Stimulated activated CD8-positive, alpha-beta memory T cell treated with anti-CD3 and anti-CD28 coated beads, Interleukin-4, amount 100 ng/mL, for 4 hours (primary cell): ENCODE measurements at places on chromosomes 4 and X.

DNA sequence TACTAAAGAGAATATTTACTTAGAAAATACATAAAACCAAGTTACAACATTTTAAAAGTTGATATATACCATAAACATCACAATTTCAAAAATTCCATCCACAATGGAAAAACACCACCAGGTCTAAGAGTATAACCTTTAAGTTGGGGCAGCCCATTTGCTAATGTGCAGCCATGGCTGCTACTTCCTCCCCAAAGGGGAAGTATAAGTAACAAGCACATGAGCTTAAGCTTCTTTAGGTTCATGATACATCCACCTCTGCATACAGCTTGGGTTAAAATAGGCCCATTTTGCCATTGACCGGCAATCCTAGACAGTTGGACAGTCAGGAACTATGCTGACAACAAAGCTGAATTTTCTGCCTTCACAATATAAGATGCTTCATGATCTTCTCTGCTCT, 16.6 kb upstream of the GASK1B start:
- no peak for DNase-seq

GRCh38 chr4:786074-786741, 39.7 kb downstream of the CPLX1 start:
- no peak for DNase-seq

- no peak for DNase-seq
Measured at GRCh38 chr4:137635108-137635507, 102.8 kb upstream of the PCDH18 start.

DNA sequence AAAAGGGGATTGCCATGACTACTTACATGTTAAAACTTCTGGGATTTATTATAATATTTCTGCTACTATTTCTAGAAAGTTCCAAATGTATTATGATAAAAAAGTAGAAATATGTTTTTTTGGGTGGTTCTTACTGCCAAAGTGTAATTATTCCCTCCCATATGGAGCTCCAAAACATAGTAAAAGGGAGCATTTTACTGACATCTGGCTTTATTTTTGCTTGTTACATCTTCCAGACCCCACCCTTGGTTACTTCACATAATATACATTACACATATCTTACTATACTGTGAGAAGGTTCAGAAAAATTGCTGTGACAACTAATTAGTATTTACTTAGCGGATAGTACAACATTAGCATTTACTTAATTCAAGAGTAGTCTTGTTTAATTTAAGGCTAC, 205.1 kb upstream of the TLL1 start:
- no peak for DNase-seq

DNA sequence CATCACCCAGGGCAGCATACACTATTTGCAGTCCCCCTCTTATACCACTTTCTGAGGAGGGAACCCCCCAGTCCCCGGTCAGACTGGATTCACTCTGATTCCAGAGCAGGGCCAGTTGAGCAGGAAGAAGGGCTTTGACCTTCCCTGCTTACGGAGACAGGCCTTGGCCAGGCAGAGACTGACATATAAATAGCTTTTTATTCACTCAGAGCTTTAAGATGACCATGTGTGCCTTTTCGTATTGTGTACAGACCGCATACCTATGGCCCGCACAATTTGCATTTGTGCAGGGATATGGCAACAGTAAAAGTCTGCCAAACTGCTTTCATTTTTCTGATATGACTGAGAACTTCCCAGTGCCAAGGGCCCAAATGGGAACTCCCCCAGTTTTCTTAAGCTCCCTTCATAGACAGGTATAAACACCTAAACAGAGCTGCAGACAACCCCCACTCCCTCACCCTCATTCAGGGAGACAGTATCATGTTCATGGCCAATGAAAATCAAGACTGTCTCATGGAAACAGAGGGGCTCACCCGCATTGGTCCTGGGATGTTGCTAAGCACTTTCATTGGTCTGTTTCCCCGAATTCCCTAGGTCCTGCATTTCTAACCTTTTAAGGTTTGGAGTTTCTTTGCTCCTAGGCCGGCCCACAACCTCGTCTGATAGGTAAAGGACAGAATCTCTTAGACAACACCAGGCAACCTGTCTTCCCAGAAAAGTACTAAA, 86.0 kb downstream of the RTL5 start:
- DNase-seq = no peak

- no peak for DNase-seq
Measured at GRCh38 chr4:106507440-106507839, 138.9 kb upstream of the GIMD1 start.
